Mesendoderm (in vitro differentiated cells): ENCODE measurements at places on chromosomes 7 and 10.
A peak's percentile ranks its signal among the peaks of the same experiment; 100 is the strongest.

- DNase-seq: peak; percentile 37
Observed at GRCh38 chr7:68892236-68892635, 706.0 kb upstream of the AUTS2 start.

DNA sequence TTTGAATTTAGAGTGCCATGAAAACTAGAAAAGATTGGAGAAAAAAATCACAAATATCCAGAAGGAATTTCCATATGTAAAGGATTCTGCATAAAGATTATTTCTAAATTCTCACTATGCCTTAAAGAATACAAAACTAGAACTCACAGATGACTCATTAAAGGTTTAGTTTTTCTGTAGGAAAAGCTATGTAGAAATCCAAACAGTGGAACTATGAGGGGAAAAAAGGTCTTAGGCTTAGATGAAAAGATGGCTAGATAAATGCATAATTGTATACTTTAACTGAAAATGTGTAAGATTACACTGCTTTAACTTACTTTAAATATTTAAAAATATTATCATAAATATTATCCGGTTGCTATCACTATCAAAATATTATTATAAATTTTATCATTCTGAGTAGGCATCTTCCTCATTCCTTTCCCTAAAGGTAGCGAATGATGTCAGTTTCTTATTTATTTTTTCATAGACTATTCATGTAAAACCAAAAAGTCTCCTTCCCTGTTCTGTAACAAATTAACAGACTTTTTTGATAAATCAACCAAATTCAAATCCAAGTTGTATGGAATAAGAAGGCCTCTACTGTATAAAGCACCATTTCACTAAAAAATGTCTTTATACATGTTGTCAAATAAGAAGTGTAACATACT, 69.1 kb upstream of the COMTD1 start:
- no peak for DNase-seq

DNA sequence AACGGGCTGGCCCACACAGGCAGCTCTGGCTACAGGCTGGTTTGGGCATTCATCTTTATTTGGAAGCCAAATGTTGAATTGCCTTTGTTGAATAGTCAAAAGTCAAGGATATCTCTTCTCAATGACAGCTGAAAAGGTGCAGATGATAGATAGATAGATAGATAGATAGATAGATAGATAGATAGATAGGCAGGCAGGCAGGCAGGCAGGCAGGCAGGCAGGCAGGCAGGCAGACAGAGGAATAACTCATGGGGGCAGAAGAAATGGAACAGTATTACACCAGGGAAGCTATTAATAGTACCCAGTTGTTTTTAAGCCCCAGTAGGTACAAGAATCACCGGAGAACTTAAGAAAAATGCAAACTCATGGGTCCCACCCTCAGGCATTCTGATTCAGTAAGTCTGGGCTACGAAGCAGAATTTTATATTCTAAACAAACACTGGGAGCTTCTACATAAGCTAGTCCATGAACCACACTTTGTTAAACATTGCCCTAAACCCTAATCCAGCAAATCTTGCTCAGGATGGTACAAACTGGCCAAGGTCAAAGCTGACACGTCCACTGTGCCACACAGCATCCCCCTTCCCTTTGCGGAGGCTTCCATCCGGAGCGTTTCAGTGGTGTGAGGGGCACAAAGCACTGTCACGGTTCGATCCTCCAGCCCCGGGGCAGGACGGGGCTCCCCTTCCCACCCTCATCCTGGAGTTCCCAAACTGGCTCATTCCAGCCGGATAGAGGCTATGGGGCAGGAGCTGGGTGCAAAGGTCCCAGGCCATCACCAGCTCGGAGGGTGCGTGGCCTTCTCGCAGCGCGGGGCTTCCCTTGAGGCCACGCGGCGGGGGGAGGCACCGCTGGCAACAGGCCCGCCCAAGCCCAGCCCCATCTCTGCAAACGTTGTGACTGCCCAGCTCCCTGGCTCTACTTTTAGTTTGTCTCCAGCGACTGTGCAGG, 6.7 kb downstream of the PRKAG2 start:
- no peak for DNase-seq

- DNase-seq: no peak
Observed at GRCh38 chr7:28711114-28711513, 247.0 kb downstream of the TRIL start.
